ENCODE measurements at places on chromosomes 6 and 20.

GRCh38 chr6:138865480-138866109 lies 69.7 kb downstream of the ECT2L start:
- no peak for DNase-seq

GRCh38 chr6:3403238-3404173 lies 53.3 kb downstream of the SLC22A23 start:
- DNase-seq, result no peak

DNA sequence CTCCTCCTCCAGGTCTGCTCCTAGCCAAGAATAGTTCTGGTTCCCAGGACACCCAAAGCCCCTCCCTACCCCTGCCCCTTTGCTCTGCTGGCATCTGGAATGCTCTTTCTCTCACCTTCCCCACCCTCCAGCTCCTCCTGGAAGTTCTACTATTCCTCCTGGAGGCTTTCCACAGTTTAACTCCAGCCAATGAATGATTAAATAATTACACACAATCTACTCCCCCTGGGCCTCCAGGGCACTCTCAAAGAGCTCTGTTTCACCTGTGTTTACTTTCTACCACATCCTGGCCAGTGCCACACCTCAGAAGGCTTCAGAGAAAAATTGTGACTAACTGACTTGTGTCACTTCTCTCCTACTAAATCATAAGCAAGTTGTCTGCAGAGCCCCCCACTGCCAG lies 36.2 kb downstream of the GCM1 start:
- no peak for DNase-seq

DNA sequence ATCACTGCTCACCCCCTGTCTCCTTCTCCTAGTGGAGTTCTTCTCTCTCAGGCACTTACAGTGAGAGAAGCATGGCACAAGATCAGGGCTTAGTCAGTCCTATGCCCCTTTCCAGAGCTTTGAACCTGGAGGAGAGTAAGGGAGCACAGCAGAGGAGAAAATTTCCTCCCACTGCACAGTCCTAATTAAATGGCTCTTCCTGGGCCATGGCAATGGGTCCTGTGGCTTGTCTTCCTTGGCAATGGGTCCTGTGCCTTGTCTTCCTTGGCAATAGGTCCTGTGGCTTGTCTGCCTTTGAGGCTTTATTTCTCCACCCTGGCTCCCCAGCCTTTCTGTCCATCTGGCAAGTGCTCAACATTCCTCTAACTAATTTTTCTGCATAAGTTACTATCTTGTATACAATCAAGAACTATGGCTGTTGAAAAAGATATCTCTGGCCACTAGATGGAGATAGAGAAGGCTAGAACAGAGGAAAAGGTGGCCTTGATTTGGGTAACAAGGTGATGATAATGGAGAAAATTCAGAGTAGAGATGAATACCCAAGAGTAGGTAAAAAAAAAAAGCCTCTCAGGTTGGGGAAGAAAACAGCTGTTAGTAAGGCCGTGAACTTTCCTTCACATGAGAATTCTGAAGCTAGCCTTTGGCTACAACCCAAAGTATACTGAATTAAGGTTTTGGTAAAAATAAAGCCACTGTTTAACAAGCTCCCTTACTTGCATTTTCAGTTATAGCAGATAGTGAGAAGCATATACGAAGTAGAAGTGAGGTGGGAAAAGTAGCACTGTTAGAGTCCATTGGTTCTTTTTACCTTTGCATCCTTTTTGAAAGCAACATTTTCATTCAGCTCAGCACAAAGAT lies 504.9 kb downstream of the DOK5 start:
- DNase-seq, result no peak

- DNase-seq, result no peak
These were observed 13.3 kb upstream of the CRYBG1 start for GRCh38 chr6:106347219-106347618.

- DNase-seq, result no peak
These were observed 79.5 kb downstream of the ZMYND8 start for GRCh38 chr20:47276851-47277534.

GRCh38 chr20:56606174-56606945 lies 22.7 kb upstream of the TFAP2C start:
- DNase-seq, result no peak

- DNase-seq, result no peak
These were observed 313.3 kb downstream of the RNGTT start for GRCh38 chr6:88650029-88650619.

GRCh38 chr6:109087661-109088264 lies 6.9 kb downstream of the SESN1 start:
- no peak for DNase-seq

- no peak for DNase-seq
These were observed 259.9 kb downstream of the DLL1 start for GRCh38 chr6:170030821-170031471.

DNA sequence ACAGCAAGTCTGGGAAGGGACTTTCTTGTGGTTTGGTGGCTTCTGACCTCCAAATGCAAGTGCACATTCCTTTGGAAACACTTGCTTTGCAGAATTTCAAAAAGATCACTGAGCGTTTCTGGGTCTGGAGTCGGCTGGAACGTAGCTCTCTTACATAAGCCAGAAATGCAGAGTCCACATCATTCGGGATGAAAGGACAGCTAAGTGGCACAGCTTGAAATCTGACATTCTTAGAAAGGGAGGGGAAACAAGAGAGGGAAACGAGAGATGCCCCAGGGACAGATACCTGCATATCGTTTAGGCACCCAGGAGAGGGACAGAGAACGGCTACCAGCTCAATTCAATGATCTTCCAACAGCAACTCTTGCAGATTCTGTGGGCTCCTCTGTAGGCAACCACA lies 118.7 kb downstream of the NFATC2 start:
- no peak for DNase-seq

GRCh38 chr20:24588725-24589340 lies 119.4 kb downstream of the SYNDIG1 start:
- DNase-seq, result no peak

GRCh38 chr6:142942805-142943227 lies 2.2 kb downstream of the HIVEP2 start:
- no peak for DNase-seq

GRCh38 chr6:74720923-74721322 lies 484.9 kb downstream of the COL12A1 start:
- no peak for DNase-seq

GRCh38 chr6:79525272-79526100 lies 11.7 kb downstream of the LCA5 start:
- DNase-seq, result no peak

GRCh38 chr6:69019832-69020231 lies 384.8 kb downstream of the ADGRB3 start:
- no peak for DNase-seq

DNA sequence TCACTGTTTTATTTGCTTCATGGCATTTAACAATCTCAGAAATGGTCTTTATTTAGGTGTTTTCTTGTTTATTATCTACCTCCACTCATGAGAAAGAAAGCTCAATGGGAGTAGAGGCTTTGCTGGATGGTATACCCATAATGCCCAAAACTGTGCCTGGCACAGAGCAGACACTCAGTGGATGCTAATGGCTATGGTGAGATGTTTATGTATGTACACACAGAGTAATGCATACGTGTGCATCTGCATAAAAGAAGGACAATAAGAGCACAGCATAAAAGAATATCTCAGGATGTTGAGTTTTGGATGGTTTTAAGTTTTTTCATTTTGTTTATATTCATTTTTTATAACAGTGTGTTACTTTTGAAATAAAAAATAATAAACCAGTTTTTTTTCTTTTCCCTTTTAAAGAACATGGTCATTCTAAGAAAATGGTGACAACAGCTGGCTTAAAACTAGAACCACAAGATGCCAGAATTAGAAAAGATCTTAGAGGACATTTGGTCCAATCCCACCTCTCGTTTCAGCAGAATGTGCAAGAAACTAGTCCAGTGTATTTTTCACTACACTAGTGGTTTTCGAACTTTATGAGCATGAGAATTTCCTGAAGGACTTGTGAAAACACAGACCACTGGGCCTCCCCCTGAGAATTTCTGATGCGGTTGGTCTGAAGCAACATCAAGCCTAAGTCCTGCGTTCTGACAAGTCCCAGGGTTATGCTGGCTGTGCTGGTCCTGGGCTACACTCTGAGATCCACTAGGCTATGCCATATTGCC lies 131.9 kb downstream of the FYN start:
- no peak for DNase-seq

GRCh38 chr6:25014791-25015560 lies 79.2 kb upstream of the RIPOR2 start:
- no peak for DNase-seq

- DNase-seq, result no peak
These were observed 11.9 kb upstream of the NPBWR2 start for GRCh38 chr20:64119301-64119680.

DNA sequence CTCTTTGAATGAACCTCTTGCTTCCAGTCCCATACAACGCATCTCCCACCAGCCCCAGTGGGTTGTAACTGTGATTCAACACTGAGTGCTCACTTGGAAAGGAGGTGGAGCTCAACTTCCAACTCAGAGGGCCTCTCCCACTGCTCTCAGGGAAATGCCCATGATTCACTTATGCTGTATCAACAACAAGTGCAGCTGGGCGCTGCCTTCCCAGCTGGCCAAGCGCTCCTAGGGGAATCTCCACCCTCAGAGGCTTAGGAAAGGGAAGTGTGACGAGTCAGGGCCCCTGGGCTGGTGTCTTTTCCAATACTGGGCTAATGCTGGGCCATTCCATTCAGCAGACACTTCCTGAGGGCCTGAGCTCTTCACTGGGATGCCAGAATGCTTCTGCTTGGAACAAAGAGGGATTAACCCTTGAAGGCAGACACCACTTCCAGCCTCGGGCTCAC lies 8.1 kb upstream of the OCSTAMP start:
- DNase-seq, result peak; percentile 28

- DNase-seq, result peak; percentile 40
These were observed 84.2 kb downstream of the CEBPB start for GRCh38 chr20:50274570-50275430.

DNA sequence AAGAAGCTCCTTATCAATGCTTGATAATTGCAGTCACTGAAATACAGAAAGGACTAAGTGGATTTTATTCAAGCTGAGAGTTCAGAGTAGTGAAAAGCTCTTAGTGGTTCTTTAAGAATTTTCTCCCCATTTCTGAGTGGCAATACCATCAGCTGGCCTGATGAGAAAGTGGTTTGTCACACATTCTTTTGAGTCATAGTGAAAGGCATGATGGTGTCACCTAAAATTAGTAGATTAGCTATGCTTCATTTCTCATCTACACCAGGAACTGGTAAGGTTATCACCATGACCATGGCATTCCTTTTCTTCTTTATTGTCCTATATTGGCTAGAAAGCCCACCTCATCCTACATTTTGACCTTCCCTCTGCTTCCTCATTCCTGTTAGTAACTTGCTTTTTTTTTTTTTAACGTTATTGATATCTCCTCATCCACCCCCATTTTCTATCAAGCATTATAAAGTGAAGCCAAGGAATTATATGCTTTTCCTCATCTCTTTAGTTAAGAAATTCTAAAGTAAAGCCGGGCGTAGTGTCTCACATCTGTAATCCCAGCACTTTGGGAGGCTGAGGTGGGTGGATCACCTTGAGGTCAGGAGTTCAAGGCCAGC lies 67.4 kb upstream of the LOC128125822 start:
- DNase-seq, result no peak

GRCh38 chr20:54362283-54362682 lies 113.1 kb upstream of the DOK5 start:
- no peak for DNase-seq

GRCh38 chr20:30816182-30816645 lies 441.2 kb upstream of the DEFB115 start:
- DNase-seq, result peak; percentile 20

- DNase-seq, result no peak
These were observed 98.6 kb downstream of the PTPRK start for GRCh38 chr6:128421788-128422187.

DNA sequence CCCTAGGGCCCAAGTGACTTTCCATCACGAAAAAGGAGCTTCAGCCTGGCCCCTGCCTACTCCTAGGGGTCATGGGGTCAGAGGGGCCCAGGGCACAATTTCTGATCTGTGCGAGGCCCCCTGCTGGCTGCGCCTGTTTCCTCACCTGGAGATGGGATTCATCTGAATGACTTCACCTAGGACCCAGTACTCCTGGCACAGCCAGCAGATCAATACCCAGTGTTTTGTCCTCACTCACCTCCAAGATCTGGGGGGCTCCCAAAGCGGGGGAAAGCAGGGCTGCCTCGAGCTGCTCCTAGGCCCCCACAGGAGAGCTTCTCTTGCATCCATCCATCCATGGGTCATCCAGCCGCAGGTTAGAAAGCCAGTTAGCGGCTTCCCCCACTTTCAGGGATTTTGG lies 33.8 kb downstream of the CD40 start:
- no peak for DNase-seq

Data from amygdala (tissue), 56 donors.